ENCODE measurements at places on chromosomes 2 and 18. TPM values are rescaled to one million over a fixed set of nuclear protein-coding genes. Genes with fewer than 3 reads are reported as not detected.

- DNase-seq: no peak
- H3K4me3 ChIP-seq: no peak overlapping the region
- no peaks in the 10 kb centered on the region for H3K27me3 ChIP-seq
- H3K4me1 ChIP-seq: no peaks in the 10 kb centered on the region
- no peak overlapping the region for H3K27ac ChIP-seq
- no peaks in the 10 kb centered on the region for H3K36me3 ChIP-seq
Measured at GRCh38 chr2:58601017-58601416, 359.9 kb upstream of the FANCL start.

Gene CLEC4F
- total RNA-seq: not detected

GRCh38 chr2:128303095-128303791 lies 15.4 kb downstream of the HS6ST1 start:
- no peak overlapping the region for H3K4me3 ChIP-seq
- no peaks in the 10 kb centered on the region for H3K36me3 ChIP-seq
- no peaks in the 10 kb centered on the region for H3K27me3 ChIP-seq
- H3K27ac ChIP-seq: no peak overlapping the region
- peak; percentile 61 for DNase-seq
- H3K4me1 ChIP-seq: no peaks in the 10 kb centered on the region

Gene C2orf66
- total RNA-seq: 0.19 TPM

Gene ITGA4
- 23.9 TPM for total RNA-seq

DNA sequence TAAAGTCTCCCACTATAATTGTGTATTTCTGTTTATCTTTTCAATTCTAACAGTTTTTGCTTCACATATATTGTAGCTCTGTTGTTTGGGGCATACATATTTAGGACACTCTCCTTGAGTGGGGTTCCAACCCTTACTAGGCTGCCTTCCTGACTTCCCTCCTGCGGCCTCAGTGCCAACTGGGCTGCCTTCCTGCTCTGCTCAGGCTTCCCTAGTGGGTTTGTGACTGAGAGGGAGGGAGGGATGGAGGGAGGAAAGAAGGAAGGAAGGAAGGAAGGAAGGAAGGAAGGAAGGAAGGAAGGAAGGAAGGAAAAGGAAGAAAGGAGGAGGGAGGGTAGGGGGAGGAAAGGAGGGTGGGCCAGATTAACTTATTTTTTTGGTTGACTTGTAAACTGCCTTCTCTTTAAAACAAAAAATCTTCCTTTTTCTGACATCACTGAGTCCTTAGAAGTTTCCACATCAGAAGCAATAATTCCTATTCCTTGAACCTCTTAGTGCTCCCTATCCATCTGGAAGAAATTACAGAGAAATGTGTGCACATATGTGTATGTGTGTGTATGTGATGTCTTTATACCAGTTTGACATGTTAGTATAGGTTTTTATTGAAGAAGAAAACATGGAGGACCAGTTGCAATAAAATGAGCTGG lies 145.4 kb upstream of the PGAP1 start:
- H3K36me3 ChIP-seq: no peaks in the 10 kb centered on the region
- no peak overlapping the region for H3K27ac ChIP-seq
- H3K4me3 ChIP-seq: no peak overlapping the region
- no peaks in the 10 kb centered on the region for H3K4me1 ChIP-seq
- H3K27me3 ChIP-seq: no peaks in the 10 kb centered on the region
- no peak for DNase-seq

DNA sequence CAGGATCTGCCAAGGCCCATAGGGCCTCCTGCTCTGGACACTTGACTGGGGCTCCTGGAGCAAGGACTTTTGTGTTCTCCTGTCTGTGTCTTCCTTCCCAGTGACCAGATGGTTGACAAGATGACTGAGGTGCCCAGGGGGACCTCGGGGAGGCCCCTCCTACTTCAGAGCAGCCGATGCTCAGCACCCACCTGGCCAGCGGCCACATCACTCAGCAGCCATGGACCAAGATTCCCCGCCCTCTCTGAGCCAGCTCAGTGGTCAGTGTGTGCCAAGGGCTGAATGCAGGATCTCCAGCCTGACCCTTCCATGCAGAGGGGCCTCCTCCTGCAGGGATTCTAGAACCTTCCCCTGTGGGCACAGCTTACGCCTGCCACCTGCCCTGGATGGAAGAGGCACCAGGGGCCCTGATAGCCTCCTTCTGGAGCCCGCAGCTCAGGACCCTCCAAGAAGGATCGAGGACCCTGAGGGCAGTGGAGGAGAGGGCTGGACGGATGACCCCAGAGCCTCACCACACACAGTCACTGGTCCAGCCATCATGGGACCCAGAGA lies 87.4 kb upstream of the GPC1 start:
- no peak overlapping the region for H3K4me3 ChIP-seq
- DNase-seq: peak; percentile 68
- no peaks in the 10 kb centered on the region for H3K4me1 ChIP-seq
- H3K27ac ChIP-seq: no peak overlapping the region
- no peaks in the 10 kb centered on the region for H3K27me3 ChIP-seq

DNA sequence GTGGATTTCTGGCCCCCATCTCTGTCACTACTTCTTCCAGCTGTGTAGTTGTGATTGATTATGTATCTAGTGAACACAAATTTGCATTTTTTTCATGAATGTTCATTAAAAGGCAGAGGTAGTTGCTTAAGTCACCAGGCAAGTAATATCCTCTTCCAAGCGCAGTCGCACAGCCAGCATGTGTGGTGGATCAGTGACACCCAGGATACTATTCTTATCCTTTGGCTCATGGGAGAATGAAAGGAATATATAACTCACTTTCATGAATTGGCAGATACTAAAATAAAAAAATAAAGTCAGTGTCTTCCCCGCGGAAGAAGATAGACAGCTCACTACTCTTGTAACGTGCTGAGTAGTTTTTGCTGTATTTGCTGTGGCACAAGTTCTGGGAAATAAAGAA lies 387.8 kb downstream of the CDH7 start:
- H3K4me3 ChIP-seq: no peak overlapping the region
- no peak for DNase-seq
- H3K27me3 ChIP-seq: no peaks in the 10 kb centered on the region

GRCh38 chr2:85593023-85593422 lies 2.5 kb upstream of the RNF181 start:
- DNase-seq: no peak
- H3K4me3 ChIP-seq: no peak overlapping the region
- no peak overlapping the region for H3K27ac ChIP-seq
- no peaks in the 10 kb centered on the region for H3K4me1 ChIP-seq
- no peaks in the 10 kb centered on the region for H3K36me3 ChIP-seq

DNA sequence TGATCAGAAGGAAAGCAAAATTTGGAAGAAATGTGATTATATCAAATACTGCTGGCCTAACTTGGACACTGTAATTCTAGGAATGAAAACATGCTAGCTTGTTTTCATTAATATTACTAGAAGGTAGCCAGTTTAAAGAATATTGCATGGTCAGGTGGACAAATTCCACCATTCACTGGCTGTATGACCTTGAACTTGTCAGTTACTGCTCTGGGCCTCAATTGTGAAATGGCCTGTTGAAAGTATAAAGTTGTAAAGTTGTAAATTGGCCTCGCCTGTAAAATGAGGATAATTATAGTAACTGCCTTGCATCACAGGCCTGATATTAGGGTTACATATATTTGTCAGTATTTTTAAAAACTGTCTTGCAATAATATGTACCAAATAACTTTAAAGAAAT lies 398.4 kb upstream of the CHST9 start:
- DNase-seq: no peak
- H3K36me3 ChIP-seq: no peaks in the 10 kb centered on the region
- H3K27me3 ChIP-seq: no peaks in the 10 kb centered on the region
- H3K4me3 ChIP-seq: no peak overlapping the region
- H3K4me1 ChIP-seq: no peaks in the 10 kb centered on the region
- H3K27ac ChIP-seq: no peak overlapping the region
